GM23338 (cell line): ENCODE measurements at places on chromosomes 5 and 9.

GRCh38 chr5:177358370-177358819 lies 671 bp downstream of the RGS14 start:
- H3K27ac ChIP-seq: no peak overlapping the region
- H3K4me3 ChIP-seq: no peak overlapping the region
- H3K36me3 ChIP-seq: no peaks in the 10 kb centered on the region
- H3K27me3 ChIP-seq: peaks cover 5% of the 10 kb centered on the region
- peaks cover 10% of the 10 kb centered on the region for H3K4me1 ChIP-seq

DNA sequence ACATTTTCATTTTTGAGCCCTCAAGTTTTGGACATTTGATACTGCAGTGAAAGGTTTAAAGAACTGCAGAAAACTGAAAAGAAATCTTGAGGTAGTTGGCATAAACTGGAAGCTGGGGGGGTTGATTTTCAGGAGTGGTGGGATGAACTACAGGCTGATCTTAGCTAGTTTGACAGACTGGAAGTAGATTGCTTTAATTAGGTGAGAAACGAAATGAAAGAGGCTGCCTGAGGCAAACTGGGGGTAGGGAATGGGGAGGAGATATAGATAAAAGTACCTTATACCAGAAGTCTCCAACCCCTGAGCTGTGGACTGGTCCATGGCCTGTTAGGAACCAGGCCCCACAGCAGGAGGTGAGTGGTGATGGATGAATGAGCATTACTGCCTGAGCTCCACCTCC lies 101.4 kb upstream of the SPEF2 start:
- H3K27ac ChIP-seq: no peak overlapping the region
- no peaks in the 10 kb centered on the region for H3K4me1 ChIP-seq
- no peak for DNase-seq
- H3K4me3 ChIP-seq: no peak overlapping the region
- H3K36me3 ChIP-seq: no peaks in the 10 kb centered on the region

DNA sequence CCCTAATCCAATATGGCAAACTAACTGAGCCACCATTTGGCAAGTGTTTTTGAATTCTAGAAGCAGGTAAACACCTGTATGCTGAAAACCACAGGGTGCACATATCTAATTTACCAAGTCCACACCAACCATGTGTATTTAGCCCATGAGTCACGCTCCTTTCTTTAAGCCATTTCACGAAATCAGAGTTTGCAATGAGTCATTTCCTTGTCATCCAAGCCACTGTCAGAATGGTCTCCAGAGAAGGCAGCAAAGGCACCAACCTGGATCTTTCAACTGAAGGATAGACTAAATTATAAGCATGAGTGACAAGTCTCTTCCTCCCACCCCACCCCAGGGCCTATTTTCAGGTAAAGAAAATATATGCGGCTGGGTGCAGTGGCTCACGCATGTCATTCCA lies 110.0 kb downstream of the PAX5 start:
- no peak overlapping the region for H3K27ac ChIP-seq
- H3K4me1 ChIP-seq: no peaks in the 10 kb centered on the region
- H3K36me3 ChIP-seq: no peaks in the 10 kb centered on the region
- no peak for DNase-seq
- H3K27me3 ChIP-seq: no peaks in the 10 kb centered on the region
- H3K4me3 ChIP-seq: no peak overlapping the region

GRCh38 chr9:89743573-89744254 lies 138.9 kb downstream of the GADD45G start:
- no peaks in the 10 kb centered on the region for H3K27me3 ChIP-seq
- H3K4me3 ChIP-seq: no peak overlapping the region
- no peaks in the 10 kb centered on the region for H3K4me1 ChIP-seq
- H3K36me3 ChIP-seq: no peaks in the 10 kb centered on the region
- peak; percentile 68 for DNase-seq

- no peaks in the 10 kb centered on the region for H3K36me3 ChIP-seq
- no peak overlapping the region for H3K27ac ChIP-seq
- no peaks in the 10 kb centered on the region for H3K4me1 ChIP-seq
- no peak overlapping the region for H3K4me3 ChIP-seq
- H3K27me3 ChIP-seq: no peaks in the 10 kb centered on the region
- DNase-seq: peak; percentile 76
Measured at GRCh38 chr5:127875235-127876021, 172.2 kb downstream of the CCDC192 start.

DNA sequence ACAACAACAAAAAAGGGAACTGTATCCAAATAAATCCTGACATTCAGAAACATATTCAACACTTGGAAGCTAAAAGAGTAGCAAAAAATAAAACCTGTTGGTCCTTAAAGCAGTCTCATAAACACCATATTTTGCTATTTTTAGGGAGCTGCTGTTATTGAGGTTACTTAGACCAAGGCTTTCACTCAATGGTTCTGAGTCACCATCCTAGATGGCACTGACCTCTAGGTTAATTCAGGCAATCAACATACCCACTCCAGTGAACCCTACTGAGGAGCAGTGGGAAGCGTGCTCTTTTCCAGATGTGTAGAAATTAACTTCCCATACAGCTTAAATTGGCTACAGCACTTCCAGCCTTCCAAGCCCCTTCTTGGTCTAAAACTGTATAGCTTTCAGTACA lies 5.2 kb downstream of the GNAQ start:
- no peak overlapping the region for H3K27ac ChIP-seq
- DNase-seq: no peak
- no peaks in the 10 kb centered on the region for H3K27me3 ChIP-seq
- no peaks in the 10 kb centered on the region for H3K36me3 ChIP-seq
- no peak overlapping the region for H3K4me3 ChIP-seq

GRCh38 chr9:18261181-18261580 lies 212.8 kb upstream of the ADAMTSL1 start:
- no peak overlapping the region for H3K27ac ChIP-seq
- no peak for DNase-seq
- H3K4me3 ChIP-seq: no peak overlapping the region
- peaks cover 5% of the 10 kb centered on the region; the same call in 1 of the 2 replicates for H3K4me1 ChIP-seq

DNA sequence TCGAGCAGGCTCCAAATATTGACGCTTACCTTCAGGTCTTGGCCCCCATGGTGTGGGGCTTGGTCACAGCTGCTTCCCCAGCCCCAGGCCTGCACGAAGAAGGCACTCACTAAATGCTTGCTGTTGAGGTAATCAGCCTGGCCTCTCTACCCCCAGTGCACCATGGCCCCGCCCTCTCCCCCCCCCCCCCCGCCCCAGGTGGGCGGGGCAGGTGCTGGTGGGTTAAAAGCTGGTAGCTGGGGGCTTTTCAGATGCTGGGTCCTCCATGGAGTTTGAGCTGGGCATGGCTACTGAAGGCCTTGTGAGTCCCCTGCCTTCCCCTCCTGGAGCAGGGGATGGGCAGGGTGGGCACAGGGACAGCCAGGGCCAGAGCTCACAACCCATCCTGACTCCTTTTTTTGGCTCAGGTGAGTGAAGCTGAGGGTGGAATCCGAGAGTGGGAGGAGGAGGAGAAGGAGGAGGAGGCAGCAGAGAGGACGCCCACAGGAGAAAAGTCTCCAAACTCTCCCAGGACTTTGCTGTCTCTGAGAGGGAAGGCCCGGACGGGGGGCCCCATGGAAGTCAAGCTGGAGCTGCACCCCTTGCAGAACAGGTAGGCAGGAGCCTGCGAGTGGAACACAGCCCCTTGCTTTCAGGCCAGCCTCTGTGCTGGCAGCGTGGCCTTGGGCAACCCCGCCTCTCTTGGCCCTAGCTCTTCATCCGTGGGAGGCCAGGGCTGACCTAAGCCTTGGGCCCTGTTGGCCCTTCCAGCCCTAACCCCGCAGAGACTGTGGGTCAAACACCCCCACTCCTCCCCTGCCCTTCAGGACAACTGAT lies 4.4 kb upstream of the TSPAN17 start:
- H3K4me3 ChIP-seq: no peak overlapping the region
- peaks cover 4% of the 10 kb centered on the region; the same call in 1 of the 2 replicates for H3K4me1 ChIP-seq
- no peaks in the 10 kb centered on the region for H3K36me3 ChIP-seq

DNA sequence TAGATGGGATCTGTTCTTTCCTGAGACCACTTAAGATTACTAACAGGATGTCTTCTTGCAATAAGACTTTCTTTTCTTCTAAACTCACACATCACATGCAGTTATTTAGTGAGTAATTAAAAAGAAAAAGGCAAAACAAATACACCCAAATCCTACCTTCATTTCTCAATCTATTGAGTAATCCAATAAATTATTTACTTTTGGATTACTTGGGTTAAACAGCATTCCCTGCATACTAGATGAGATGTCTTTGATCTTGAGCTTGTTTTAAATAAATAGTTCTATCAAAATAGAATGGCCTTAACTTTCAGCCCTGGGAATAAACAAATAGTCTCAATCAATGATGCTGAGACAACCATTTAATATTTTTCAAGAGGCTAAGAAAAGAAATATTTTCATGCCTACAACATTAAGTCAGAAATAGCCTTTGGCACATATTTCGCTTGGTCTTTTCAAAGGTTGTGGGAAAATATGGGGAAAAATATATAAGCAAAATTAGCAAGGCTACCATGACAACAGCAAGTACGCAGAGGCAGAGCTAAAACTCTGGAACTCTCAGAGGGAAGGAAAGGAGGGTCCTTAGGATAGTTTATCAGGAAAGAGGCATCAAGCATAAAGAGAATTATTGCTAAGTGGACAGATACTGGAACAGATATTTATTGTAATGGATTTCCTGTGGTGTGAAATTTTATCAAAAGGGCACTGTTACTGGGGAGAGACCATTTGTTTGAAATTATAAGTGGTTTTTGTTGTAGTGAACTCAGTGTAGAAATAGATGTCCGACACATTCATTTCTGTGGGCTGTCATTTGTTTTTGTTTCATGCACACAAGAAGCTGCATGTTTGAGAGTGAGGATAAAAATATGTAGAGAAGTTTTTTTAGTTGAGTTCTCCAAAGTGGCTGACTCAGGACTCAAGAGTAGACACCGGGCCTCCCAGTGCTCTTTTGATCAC lies 70.2 kb upstream of the CDH6 start:
- no peaks in the 10 kb centered on the region for H3K4me1 ChIP-seq
- no peak for DNase-seq
- no peaks in the 10 kb centered on the region for H3K27me3 ChIP-seq
- H3K4me3 ChIP-seq: no peak overlapping the region

- no peaks in the 10 kb centered on the region for H3K27me3 ChIP-seq
- no peak overlapping the region for H3K27ac ChIP-seq
- H3K36me3 ChIP-seq: no peaks in the 10 kb centered on the region
- DNase-seq: no peak
- H3K4me1 ChIP-seq: no peaks in the 10 kb centered on the region
Measured at GRCh38 chr9:69429281-69429680, 104.3 kb downstream of the ENTREP1 start.

DNA sequence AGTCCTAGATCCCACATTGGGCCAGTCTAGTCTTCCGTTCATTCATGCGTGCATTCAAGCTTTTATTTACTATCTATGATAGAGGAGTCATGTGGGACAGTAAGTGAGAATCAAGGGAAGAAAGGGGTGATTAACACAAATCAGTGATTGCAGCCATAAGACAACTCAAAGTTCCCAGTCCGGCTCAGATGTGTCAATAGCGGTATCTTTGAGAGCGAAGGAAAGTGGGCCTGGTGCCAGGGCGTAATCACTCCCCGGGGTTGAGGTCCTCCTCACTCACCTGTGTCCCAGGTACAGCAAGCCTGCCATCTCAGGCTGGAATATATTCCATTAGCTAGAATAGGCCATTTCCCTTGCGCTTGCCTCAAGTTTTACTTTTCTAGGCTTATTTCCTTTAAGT lies 196.3 kb downstream of the ATP10B start:
- no peaks in the 10 kb centered on the region for H3K27me3 ChIP-seq
- no peak overlapping the region for H3K27ac ChIP-seq
- no peaks in the 10 kb centered on the region for H3K36me3 ChIP-seq
- DNase-seq: no peak

GRCh38 chr9:36438536-36439236 lies 38.6 kb upstream of the RNF38 start:
- H3K27me3 ChIP-seq: no peaks in the 10 kb centered on the region
- H3K4me3 ChIP-seq: no peak overlapping the region
- H3K27ac ChIP-seq: no peak overlapping the region
- H3K36me3 ChIP-seq: no peaks in the 10 kb centered on the region

DNA sequence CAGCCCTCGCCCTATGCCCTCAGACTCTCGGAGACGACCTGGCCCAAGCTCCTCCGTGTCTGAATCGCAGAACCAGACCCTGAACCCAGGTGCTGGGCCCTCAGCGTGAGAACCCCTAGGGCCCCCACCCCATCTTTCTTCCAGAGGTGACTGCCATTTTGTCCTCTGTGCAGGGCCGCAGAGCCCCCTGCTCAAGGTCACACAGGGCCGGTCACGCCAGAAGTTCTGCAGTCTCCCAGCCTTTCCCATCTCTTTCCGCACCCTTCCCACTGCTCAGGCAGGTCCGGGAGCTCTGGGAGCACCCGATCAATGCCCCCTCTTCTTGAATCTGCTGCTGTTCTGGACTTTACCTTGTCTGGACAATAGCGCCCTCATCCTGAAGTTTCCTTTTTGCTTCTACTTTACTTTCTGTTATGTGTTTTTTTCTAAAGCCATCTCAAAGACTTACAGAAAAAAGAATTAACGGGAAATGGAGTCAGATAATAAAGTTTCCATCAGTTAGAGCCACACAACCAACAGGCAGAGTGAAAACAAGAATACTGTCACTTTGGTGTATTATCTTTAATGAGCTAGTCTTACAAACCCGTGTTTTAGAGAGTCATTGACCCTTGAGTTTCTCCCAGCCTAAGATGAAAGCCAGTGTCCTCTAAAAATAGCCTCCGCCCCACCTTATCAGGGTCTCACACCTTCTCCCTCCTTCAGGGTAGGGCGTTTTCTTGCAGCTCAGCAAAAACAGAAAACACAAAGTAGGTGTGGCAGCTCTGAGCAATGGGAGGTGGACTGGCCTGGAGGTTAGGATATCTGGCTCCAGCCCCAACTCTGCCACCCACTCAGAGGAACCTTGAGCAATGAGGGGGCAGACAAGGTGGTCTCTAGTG lies 1.8 kb downstream of the TMOD1 start:
- peak; percentile 49 for DNase-seq
- no peaks in the 10 kb centered on the region for H3K36me3 ChIP-seq
- no peak overlapping the region for H3K27ac ChIP-seq
- H3K27me3 ChIP-seq: peaks cover 82% of the 10 kb centered on the region

DNA sequence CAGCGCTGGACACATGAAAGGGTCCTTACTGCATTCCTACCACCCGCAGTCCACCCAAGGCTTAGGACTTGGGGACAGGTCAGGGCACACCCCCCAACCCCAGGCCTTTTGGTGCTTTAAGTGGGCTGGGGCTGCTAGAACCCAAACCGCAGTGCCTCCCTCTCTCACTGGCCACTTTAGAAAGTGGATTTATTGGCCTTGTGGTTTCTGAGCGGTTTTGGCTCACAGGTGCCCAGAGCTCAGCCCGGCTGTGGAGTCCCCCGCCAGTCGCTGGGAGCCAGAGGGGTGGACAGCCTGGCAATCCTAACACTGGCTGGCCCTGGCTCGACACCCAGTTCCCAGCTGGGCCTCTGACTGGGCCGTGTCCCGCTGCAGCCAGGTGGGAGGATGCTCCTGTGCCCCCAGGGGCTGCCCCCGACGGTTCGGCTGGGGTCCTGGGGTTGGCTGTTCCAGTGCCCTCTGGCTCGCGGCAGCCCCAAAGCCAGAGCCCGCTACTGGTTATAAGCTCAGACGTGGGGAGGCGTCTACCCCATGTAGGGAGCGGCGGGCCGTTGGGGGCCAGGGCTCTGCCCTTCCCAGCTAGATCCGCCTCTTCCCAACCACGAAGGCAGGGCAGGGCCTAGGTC lies 65.2 kb upstream of the RNU6ATAC start:
- H3K4me3 ChIP-seq: no peak overlapping the region
- no peaks in the 10 kb centered on the region for H3K4me1 ChIP-seq
- no peak overlapping the region for H3K27ac ChIP-seq
